ENCODE measurements at places on chromosomes 13 and 19.

GRCh38 chr13:113845723-113846635 lies 17.9 kb downstream of the GAS6 start:
- no peak for DNase-seq

- DNase-seq, result no peak
Observed at GRCh38 chr19:7856679-7857663, 17.2 kb downstream of the PRR36 start.

DNA sequence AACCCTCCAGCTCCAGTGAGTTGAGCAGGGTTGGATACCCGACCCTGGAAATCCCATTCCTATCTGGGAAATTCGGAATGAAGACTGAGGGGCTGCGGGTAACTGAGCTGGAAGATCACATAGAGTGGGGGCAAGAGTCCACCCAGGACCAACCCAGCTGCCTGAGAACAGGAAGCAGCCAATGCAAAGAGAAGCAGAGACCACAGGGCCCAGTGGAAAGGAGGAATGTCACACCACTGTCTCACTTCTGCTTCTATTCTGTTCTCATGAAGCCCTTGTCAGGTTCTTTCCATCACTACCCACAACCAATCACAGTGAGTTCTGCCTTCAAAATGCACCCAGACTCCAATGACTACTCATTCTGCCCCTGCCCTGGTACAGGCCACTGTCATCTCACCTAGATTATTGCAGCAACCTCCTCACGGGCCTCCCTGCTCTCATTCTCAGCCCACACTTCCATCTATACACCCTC lies 15.3 kb downstream of the DYRK1B start:
- no peak for DNase-seq

DNA sequence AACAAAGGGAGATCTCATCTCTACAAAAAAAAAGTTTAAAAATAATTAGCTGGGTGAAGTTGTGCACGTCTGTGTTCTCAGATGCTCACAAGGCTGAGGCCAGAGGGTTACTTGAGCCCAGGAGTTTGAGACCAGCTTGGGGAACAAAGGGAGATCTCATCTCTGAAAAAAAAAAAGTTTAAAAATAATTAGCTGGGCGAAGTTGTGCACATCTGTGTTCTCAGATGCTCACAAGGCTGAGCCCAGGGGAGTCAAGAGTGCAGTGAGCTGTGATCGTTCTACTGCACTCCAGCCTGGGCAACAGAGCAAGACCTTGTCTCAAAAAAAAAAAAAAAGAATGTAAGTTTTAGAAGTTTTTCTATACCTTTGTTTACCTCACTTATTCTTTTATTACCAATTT lies 127.3 kb downstream of the FGF9 start:
- DNase-seq, result no peak

DNA sequence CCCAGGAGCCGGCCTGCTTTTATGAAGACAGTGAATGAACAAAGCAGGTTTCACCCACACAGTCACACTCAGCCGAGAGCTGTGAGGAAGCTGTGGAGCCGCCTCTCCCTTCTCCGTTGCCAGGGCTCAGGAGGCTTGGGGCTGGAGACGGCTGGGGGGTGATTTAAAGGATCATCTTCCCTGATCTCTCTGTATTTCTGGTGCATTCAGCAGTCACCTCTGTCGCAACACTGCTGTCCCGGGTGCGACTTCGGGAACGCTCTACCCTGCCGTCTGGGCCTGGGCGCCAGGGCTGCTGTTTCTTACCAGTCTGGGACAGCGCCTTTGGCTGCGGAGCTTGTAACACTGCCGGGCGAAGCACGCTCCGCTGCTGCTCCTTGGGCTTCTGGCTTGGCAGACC lies 18.1 kb downstream of the CAPS start:
- no peak for DNase-seq

- peak; percentile 46 for DNase-seq
Observed at GRCh38 chr13:74026753-74027152, 107.5 kb downstream of the KLF12 start.

- DNase-seq, result peak; percentile 46
Observed at GRCh38 chr13:65856431-65856830, 1373.7 kb downstream of the PCDH9 start.

- DNase-seq, result no peak
Observed at GRCh38 chr19:42068361-42068755, 1.6 kb downstream of the GRIK5 start.

All from mesenchymal stem cell (in vitro differentiated cells and primary cell).